ENCODE measurements at places on chromosomes 6 and 20.

GRCh38 chr6:15487262-15487661, 175.6 kb downstream of the DTNBP1 start:
- DNase-seq: no peak

- DNase-seq: no peak
Measured at GRCh38 chr6:159809149-159809548, 9.1 kb downstream of the PNLDC1 start.

GRCh38 chr6:26311385-26312095, 53.5 kb upstream of the BTN3A2 start:
- DNase-seq: peak; percentile 72

DNA sequence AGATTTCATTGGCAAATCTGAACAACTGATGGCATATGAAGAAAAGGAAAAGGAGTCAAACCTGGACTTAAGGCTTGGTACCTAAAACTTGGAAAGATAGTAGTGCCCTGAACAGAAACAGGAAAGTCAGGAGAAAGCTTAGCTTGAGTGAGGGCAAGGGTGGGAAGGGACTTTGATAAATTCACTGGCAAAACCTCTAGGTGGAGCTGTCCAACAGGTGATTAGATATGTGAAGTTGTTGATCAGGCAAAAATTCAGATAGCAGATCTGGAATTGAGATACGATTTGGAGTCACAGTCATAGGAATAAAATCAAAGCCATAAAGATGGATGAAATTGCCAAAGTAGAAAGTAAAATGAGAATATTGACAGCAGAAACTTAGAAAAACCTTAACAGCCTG, 16.1 kb upstream of the ZNF292 start:
- no peak for DNase-seq

DNA sequence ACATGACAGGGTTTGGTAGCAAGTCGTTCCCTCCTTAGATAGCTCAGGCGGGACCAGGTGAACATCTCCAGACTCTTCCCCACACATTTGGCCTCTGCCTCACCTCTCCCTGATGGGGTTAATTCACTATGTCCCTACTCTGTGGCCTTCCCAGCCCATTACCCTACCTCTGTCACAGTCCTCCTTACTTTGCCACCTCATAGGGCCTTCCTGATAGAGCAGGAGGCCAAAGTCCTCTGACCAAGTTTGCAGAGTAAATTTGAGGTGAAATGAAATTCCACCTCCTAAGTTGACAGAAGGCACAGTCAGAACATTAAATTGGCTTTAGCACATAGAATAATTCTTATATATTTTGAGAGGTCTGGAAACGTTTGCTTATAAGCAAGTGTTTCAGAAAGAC, 53.1 kb upstream of the ARMC2 start:
- no peak for DNase-seq

DNA sequence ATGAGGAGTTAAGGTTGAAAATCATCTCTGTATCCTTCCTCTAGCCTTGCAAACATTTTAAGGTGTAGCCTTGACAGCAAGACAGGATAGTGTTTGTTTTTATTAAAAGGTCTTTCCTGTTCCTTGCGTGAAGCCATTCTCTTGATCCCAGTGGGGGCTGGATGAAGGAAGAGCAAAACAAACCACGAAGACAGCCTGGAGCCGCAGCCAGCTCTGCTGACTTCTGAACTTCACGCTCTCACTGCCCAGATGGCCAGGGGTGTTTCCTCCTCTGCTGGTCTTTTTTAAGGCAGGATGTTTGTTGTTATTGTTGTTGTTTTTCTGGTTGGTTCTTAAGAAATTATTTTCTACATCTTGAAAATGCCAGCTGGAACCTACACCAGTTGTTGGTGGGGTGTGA, 156.4 kb downstream of the MTHFD1L start:
- DNase-seq: no peak

Measured in stimulated activated CD8-positive, alpha-beta memory T cell treated with anti-CD3 and anti-CD28 coated beads, Interleukin-4, amount 100 ng/mL, for 48 hours (primary cell).